Activated CD4-positive, alpha-beta T cell treated with anti-CD3 and anti-CD28 coated beads, Interleukin-2, amount 10 ng/mL, durations not matched to agents 7 days and 5 days (primary cell): ENCODE measurements at places on chromosomes 6 and 20.

GRCh38 chr6:17666646-17667045 lies 40.1 kb downstream of the NUP153 start:
- no peak for DNase-seq

DNA sequence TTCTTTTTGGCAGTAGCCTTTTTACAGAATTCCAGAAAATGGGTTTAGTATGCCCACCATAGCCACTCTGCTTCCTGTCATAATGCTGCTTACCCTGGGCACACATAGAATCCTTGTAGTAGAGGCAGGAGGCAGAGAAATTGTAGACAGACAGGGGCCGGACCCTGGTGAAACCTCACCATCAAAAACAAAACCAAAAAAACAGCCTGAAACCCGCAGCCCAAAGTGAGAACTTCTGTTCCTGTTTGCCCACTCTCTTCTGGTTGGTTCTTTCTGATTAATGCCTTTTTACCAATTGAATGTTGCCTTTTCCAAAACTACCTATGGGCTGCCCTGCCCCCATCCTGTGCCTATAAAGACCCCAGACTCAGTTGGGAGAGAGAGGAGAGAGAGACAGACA lies 188.2 kb downstream of the CDKAL1 start:
- no peak for DNase-seq

DNA sequence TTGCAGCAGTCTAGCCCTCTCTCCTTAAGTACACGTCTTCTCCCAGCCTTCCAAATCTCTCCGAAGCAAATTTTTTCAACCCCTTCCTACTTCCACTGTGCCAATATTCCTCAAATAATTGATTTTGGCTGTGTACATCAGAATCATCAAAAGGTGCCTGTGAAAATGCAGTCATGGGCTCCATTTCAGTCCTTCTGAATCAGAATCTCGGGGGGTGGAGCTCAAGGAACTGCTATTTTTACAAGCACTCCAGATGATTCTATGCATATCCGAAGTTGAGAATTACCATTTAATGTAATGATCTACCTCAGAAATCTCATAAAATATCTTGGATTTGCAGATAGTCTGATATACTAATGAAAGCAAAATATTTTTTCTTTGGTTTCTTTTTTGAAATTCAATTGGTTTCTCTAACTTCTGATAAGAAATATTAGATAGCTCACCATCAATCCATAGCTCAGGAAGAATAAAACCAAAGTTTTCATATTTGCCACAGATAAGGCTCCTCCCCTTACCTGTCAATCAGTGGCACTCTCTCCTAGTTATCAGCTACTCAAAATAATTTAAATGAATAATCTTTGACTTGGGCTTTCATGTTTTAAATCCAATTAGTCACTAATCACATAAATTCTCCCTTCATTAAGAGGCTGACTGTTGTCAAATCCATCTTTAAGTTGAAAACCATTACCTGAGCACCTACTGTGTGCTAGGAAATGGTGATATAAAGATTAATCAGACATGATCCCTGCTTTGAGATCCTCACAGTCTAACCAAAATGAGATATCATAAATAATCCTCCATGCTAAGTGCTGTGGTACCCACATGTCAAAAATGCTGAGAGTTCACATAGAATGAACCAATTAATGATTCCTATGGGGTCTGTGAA lies 36.4 kb upstream of the STXBP5 start:
- DNase-seq: no peak

GRCh38 chr6:116895935-116896334 lies 18.9 kb downstream of the RFX6 start:
- DNase-seq: no peak

- DNase-seq: no peak
Measured at GRCh38 chr20:5908981-5909380, 41.4 kb downstream of the TRMT6 start.

DNA sequence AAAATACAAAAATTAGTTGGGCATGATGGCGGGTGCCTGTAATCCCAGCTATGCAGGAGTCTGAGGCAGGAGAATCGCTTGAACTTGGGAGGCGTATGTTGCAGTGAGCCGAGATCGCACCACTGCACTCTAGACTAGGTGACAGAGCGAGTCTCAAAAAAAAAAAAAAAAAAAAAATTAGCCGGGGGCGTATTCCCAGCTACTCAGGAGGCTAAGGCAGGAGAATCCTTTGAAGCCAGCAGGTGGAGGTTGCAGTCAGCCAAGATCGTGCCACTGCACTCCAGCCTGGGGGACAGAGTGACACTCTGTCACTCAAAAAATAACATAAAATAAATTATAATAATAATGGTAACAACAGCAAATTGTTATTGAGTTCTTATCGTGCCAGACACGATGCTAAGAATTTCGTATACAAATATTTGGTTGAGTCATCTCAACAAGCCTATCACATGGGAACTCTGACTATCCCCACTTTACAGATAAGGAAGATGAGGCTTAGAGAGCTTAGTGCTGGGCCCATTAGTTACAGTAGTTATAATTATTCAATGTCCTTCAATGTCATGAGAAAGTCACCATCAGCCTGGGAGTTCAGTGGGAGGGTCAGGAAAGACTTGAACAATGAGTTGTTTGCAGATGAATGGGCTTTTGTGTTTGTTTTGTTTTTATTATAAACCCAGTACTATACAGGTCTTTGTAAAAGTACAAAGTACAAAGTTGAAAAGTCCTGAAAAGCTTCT lies 19.4 kb downstream of the C6orf15 start:
- DNase-seq: no peak

DNA sequence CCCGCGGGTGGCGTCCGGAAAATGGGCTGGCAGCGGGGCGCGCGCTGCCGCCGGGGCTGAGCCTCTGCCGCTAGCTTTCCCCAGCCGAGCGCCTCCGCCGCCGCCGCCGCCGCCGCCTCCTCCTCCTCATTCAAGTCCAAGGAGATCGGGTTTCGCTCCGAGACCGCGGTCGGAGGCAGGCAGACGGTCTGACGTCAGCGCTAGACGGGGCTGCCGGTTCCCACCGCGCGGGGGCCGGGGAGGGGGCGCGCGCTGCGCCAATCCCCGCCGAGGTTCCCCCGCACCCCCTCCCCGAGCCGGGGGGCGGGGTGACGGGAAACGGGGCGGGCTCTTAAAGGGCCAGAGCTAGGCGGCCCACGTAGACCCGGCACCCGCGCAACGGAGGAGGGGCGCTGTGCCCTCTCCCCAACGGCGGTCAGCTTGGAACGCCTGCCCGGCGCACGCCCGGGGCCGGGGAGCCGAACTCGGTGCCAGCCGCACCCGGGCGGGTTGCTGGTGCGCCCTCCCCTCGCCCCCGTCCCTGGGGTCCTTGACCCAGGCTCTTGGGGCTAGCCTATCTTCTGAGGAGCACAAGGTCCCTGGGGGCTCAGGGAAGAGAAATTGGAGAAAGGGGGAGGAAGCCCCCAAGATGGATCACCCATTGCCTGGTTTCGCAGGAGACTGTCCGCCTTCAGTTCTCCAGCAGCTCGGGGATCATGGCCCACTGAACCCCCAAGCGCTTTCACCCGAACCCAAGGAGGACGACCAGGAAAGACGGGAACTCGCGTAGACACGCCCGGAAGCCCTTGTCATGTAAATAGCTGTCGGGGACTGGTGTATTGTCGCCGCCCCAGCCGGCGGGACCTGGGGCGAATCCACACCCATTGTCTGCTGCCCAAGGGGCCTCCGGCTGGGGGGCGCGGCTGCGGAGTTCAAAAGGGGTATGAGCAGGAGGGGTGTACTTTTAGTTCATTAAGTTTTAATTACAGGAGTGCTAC lies at the start of gene PMEPA1:
Gene PMEPA1 (minus strand): TSS at position 193 of the 977 bp plus-strand sequence. CDS start 433 bp downstream, outside the sequence.
- peak; percentile 87 for DNase-seq

DNA sequence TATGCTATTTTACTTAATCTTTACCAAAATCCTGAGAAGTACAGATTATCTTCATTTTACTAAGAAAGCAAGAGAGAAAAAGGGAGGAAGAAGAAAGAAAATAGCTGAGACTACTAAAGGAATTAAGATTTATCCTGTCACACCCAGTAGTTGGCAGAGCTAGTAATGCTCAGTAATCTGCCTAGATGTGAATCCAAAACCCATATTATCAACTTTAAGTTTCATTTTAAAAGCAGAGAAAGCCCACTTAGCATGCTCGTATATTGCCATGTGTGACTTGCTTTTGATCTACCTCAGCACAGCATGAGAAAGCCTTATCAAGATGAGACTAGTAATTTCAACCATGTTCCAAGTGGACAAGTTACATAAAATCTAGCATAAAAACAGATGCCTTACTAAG lies 451.5 kb downstream of the TENT5A start:
- no peak for DNase-seq

- no peak for DNase-seq
Measured at GRCh38 chr6:13212096-13212495, 116.2 kb downstream of the TBC1D7 start.

- DNase-seq: peak; percentile 44
Measured at GRCh38 chr6:130913120-130913519, 85.9 kb downstream of the SMLR1 start.

DNA sequence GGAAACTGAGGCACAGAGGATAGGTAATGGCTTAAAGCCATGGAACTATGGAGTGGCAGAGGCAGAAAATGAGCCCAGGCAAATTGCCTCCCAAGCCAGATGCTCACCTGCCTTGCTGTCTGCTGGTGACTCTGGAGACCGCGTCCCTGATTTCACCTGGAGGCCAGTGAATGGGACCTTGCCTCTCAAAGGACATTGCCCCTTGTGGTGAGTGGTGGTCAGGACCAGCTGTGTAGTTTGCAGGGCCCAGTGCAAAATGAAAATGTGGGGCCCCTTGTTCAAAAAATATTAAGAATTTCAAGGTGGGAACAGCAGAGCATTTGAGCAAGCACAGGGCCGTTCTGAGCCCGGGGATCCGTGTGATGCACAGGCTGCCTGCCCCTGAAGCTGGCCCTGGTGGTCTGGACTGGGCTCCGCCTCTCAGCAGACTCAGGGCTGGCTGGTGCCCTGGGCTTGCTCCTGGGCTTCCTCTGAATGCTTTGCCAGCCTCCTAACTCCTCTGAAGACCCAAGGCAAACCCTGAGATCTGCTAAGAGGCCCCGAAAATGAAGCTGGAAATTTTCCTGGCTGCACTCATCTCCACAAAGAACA lies 19.8 kb upstream of the KCNG1 start:
- no peak for DNase-seq

DNA sequence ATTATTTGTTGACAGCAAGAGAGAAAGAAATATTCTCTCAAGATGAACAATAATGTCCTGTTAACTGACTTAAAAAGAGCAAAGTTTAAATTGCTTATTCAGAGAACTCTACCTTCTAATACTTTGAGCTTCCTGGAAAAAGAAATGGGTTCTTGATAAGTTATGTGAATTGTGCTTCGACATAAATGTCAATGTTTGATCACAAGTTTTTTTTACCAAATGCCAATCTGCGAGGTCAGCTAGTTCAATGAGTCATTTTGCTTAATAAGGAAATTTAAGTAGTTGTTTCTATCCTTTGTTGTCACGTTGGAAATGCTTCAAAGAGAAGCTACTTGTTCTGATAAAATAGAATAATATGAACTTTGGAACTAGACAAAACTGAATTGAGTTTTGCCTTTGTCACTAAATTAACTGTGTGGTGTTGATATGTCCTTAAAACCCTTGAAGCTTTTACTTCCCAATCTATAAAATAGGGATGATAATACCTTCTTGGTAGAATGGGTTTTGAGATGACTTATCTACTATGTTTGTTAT lies 642.1 kb upstream of the FLRT3 start:
- no peak for DNase-seq

GRCh38 chr6:26064619-26065257 lies 22.5 kb upstream of the HFE start:
- DNase-seq: peak; percentile 66

DNA sequence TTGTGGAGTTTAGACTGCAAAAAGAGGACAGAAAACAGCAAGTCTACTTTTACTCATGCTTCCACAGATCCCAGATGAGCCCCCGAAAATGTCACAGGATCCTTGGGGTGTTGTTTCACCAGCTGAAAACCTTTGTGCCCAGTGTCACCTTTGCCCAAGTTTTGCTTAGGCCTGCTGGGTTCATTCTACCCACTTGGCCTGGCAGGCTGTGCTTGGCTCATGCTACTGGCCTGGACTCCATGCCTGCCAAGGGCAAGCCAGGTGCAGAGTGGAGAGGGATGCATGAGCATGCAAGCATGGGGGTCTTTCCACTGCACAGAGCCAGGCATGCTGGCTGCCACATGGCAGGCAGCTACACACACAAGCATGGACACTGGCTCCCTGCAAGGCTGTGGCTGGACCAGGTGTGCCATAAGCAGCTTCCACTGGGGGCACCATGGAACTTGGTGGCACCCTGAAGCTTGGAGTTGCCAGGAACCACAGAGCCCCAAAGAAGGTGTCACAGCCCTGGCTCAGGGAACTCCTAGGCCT lies 1082.0 kb downstream of the KHDRBS2 start:
- no peak for DNase-seq

DNA sequence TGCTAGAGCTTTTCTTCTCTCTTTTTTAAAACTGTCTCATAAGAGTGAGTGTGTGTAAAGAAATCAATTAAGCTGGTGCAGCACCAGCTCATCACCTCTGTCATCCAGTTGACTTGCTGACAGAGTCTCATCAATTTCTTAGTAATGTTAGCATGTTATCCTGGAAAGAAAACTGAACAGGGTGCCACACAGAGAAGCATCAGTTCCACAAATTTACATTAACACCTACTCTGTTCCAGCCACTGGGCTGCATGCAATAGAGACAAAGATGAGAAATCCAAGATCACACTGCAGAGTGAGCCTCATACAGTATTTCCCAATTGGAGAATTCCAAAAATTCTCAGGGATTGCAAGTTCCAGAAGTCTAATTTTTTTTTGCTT lies 207.0 kb upstream of the CITED2 start:
- no peak for DNase-seq

DNA sequence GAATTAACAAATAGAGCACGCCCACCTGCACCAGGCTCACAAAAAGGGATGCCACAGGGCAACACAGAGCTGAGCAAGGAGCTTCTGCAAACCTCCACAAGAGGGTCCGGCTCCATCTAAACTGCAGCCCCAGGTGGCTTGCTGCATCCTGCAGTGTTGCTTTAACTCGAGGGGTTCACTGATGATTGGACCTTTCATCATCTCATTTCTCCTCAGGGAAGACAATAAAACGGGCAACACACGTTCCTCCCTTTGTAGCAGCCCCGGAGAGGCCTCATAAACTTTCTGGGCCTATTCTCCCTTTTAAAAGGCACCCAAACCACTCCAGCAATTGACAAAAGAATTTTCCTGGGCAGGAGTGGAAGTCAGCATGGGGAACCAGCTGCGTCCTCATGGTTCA lies 161.5 kb upstream of the CDH4 start:
- DNase-seq: no peak

DNA sequence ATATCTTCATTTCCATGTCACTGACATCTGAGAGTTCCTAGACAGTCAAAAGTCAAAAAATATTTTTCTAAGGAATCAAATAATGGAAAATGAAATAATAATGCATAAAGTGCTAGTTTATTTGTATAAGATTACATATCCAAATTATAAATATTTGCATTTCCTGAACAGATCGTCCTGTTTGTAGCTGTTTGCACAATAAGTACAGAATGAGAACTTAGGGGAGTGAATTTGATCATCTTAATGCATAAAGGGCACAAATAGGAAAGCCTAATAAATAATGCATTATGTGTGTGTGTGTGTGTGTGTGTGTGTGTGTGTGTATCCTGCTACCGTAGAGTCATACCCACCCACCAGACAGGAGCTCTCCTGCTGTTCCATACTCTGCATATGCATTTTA lies 521.0 kb upstream of the EPHA7 start:
- DNase-seq: no peak
